ENCODE measurements at places on chromosomes 1 and 21.
A peak's percentile ranks its signal among the peaks of the same experiment; 100 is the strongest.

- no peak for DNase-seq
These were observed 27.6 kb upstream of the FHAD1 start for GRCh38 chr1:15219280-15220023.

- no peak for DNase-seq
These were observed 7.5 kb downstream of the MX2 start for GRCh38 chr21:41369105-41369919.

DNA sequence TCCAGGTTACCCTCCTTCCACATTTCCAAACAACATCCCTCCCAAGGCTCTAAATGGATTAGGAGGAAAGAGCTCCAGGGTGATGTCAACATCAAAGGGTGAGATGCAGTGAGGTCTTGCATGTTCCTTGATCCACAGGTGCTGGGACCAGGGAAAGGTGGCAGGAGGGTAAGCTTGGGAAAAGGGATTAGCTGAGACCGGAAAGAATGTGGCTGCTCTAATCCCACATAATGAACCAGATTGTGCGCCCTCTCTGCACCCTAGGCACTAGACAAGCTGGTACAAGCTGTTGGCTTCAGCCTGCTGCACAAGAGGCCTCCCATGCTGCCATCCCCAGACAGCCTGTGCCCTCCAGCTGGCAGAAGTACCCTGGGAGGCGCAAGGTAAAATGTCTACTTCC is 34.9 kb downstream of the PLXNA2 start:
- no peak for DNase-seq

DNA sequence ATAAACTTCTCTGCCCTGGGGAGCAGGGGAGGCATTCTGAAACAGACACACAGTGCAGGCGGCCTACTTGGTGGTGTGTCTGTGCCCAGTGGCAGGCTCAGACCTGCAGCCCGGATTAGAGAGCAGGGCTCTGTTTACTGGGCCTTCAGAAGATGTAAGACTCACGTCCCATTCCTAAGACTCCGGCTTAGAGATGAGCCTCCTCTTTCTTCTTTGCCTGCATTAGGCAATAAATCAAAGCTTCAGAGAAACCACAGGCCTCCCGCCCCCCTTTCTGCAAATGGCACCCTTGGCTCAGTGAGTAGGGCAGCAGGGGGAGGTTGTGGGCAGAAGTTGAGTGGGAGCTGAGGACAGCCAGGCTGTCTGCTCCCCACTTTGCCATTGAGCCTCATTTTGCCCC is 35.8 kb downstream of the LGR6 start:
- no peak for DNase-seq

DNA sequence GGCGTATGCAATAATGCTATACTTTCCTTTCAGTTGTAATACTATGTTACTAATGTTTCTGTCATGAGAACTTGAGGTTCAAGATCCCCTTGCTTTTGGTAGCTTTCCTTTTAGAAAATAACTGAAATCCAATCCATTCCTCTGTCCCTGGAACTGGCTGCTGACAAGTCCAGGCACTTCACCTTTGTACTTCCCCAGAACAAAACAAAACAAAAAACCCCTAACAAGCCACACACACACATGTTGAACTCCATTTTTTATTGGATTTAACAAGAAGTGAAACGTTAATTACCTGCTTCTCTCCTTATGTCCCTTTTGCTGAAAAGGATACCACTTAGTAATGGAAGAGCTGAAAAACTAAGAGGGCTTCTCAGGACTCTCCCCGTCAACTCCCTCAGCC is 26.1 kb upstream of the SDC3 start:
- no peak for DNase-seq

DNA sequence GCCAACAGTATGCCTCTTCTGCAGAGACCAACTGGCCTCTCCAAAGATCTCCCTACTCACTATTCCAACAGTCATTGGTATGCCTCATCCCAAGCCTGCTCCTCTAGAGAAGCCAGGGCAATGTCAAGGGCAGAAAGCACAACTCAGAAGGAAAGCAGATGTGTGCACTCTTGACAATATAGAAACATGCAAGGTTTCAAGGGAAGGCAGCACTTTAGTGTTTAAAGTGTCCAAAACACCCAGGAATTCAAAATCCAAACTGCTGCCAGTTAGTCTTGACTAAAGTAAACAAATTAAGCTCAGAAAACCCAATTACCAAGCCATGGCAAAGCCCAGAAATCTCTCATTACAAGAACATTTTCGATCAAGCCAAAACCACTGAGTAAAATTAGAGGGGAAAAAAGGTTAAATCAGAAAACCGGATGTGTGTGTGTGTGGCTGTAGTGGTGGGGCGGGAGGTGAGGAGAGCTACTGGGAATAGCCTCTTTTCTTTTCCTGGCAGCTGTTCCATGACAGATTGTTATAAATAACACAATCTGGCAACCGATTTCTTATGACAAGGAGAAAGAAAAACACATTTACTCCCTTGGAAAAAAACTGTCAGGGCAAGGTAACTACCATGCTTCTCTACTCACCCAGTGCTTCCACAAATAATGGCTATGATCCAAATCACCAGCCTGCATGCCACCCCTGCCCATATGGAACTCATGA is 39.2 kb downstream of the EIF2B3 start:
- peak; percentile 94 for DNase-seq

GRCh38 chr1:230753586-230754251 is 6.5 kb downstream of the CAPN9 start:
- peak; percentile 65 for DNase-seq

GRCh38 chr1:204191456-204191855 is 4.8 kb downstream of the KISS1 start:
- DNase-seq, result no peak

GRCh38 chr1:36715797-36716196 is 233.1 kb upstream of the CSF3R start:
- DNase-seq, result no peak

GRCh38 chr1:85087659-85088407 is 39.5 kb upstream of the MCOLN3 start:
- DNase-seq, result no peak

GRCh38 chr1:228118040-228118439 is 8.9 kb upstream of the MRPL55 start:
- DNase-seq, result no peak

- no peak for DNase-seq
These were observed 7.7 kb upstream of the HLCS start for GRCh38 chr21:36973986-36974850.

DNA sequence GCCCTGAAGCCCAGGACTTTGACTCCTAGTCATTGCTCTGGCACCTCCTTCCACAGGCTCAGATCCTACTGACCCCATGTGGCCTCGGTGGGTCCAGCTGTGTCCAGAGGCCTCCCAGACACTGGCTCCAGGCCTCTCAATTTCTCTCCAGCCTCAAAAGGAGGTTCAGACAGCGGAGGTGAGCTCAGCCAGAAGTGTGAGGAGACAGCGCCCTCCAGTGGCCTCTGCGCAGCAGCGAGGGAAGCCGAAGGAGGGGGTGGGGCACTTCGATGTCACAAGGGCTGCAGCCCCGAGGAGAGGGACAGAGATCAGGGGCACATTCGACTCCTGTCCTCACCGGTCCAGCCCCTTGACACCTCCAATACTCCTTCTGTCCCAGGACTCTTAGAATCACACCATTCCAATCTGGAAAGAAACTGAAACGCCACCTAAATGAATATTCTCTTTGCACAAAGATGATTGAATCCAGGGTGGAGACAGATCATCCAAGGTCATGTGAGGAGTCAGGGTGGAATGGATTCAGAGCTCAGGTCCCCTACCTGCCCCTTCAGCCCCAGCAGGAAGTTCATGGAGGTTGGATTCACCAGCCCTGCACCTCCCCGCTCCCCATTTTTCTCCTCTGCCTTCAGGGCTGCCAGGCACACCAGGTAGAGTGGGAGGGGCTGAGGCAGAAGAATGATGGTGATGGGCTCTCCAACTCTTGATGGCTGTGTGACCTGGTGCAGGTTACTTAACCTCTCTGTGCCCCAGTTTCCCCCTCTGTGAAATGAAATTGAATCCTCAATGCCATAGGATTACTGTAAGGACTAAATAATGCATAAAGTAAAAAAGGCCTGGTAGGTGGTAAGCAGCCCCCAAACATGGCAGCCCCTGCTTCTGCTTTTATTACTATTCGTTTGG is 34.8 kb upstream of the ZBTB40 start:
- peak; percentile 37 for DNase-seq

- DNase-seq, result no peak
These were observed 33.8 kb downstream of the THAP3 start for GRCh38 chr1:6658359-6659060.

GRCh38 chr1:164660412-164660772 is 101.4 kb downstream of the PBX1 start:
- peak; percentile 74 for DNase-seq

GRCh38 chr1:154157520-154158306 is 2.8 kb upstream of the NUP210L start:
- no peak for DNase-seq

DNA sequence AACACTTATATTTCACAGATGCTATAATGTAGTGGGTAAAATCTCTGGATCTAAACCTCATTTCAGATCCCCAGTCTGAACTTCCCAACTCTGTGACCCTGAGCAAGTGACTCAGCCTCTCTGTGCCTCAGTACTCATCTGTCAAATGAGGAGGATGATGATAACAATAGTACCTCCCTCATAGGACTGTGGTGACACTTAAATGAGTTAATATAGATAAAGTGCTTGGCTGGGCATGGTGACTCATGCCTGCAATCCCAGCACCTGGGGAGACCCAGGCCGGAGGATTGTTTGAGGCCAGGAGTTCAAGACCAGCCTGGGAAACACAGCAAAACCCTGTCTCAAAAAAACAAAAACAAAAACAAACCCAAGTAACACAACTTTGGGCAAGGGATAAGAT is 4.7 kb upstream of the ECE1 start:
- DNase-seq, result no peak

DNA sequence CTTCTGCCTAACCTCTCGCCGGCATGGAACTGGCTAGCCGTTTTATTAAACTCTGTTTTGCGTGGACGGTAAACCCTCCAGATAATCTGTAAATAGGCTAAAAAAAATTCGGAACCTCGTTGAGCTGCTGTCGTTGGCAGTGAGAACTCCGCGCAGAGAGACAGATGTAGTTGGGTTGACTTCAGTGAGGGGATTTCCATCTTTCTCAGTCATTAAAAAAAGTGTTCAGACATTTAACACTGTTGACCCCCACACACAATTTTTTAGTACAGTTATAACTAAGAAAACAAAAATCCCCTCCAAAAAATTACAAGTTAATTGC is 464 bp downstream of the PARK7 start:
- DNase-seq, result no peak

DNA sequence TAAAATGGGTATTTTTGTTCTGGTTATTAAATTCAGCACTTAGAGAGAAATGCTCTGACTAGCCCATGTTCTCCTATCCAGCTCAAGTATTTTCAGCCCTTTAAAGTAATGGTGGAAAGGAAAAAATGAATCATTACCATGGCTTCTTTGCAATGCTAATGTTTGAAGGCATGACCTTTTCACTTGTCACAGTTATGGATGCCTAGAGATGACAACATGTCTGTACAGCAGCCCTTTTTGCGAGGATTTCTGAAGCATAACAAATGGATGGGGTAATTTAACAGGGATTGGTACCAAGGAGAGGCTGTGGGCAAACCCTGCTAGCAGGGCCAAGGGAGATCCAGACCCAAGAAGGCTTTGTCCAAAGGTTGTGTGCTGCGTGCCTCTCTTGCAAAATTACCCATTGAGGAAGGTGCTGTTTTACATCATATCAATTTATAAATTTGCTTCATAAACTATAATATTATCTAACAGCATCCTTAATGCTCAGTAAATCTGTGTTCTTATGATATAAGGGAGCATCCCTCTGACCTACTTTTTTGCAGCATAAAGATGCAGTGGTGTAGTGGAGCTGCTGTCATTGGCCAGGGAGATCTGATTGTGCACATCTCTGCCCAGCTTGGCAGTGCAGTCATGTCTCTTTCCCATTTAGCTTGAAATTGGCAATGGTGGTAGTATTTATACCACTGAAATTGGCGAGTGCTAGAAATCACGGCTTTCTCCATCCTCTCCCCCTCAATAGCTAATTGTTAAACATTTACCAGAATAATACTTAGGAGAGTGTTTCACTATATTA is 327.1 kb downstream of the PCP4 start:
- no peak for DNase-seq

DNA sequence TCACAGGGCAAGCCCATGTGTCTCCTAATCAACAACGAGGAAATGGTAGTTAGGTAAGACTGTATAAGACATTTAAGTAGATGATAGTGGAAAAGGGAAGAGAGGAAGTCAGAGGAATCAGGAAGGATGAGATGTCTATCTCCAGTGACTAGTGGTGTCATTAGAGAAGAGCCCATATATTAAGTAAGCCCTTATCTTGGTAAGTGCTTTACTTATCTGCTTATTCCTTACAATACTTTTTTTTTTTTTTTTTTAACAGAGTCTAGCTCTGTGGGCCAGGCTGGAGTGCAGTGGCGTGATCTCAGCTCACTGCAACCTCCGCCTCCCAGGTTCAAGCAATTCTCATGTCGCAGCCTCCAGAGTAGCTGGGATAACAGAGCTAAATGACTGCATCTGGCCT is 29.5 kb downstream of the RNF11 start:
- no peak for DNase-seq

DNA sequence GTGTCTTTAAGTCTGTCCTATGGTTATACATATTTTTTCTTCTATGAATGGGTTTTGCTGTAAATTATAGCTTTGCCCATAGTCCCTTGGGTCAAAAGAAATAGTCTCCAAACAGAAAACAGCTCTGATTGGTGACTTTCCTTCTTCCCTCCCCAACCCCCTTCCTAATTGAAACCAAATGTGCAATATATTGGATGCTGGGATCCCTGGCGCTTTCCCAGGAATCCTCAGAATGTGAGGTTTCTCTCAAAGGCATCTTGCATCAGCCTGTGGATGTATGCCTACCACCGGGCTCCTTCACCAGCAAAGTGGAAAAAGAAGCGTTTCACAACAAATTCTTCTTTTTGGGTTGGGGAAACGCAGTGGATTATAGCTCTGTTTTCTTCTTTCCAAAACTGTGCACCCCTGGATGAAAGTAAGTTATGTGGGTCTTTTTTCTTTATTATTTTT is at the start of gene DDR2:
TSS of gene DDR2 (plus strand) at position 248 of the 450 bp plus-strand sequence. CDS start 86,600 bp downstream, outside the sequence.
- no peak for DNase-seq

DNA sequence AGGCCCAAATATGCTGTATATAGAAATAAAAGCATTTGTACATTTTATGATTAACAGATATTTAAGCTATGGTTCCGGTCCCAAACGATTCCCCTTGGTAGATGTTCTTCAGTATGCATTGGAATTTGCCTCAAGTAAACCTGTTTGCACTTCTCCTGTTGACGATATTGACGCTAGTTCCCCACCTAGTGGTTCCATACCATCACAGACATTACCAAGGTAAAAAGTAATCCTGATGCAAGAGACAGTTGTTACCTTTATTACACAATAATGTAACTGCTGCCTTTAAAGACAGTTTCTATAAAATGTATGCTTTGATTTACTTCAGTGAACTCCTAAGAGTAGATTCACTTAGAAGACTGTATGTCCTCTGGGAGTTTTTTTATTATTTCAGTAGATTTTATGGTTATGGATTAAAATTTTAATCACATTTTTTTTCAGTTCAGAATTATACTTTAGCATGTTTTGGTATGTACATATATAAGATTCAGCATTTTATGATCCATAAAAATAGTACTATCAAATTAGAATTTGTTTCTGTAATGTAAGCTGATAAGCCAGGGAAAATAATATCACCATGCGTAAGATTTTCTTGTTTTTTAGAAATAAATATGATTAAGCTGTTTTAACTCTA is 96.5 kb downstream of the USP25 start:
- no peak for DNase-seq

GRCh38 chr1:207024202-207025145 is 8.1 kb downstream of the C1orf116 start:
- DNase-seq, result no peak

GRCh38 chr1:3611170-3612019 is at the start of gene MEGF6:
MEGF6 (minus strand) TSS chr1:3611508; CDS start chr1:3611268, 240 bp downstream.
- DNase-seq, result no peak

GRCh38 chr1:152458384-152459185 is 44.5 kb upstream of the CRNN start:
- peak; percentile 32 for DNase-seq

Data from NCI-H2029 treated with DMSO at 0.1 percent for 48 hours (cell line).